ENCODE measurements at places on chromosomes 12 and 14. TPM values are rescaled to one million over a fixed set of nuclear protein-coding genes. Genes with fewer than 3 reads are reported as not detected.

Gene C14orf39
- total RNA-seq, result not detected

Gene CKB
- total RNA-seq, result 2.8 TPM

Gene CABP1
- total RNA-seq, result not detected

Gene LRRC9
- total RNA-seq, result 0.47 TPM

Gene CCDC175
- total RNA-seq, result not detected

Gene OR6C2
- total RNA-seq, result not detected

Gene IL23A
- total RNA-seq, result 34.4 TPM

Gene C3AR1
- 6.1 TPM for total RNA-seq

Gene ACVR1B
- 12.6 TPM for total RNA-seq

Gene PROX2
- total RNA-seq, result not detected

Gene WDHD1
- 4.0 TPM for total RNA-seq

Gene AMIGO2
- total RNA-seq, result 13.1 TPM

Gene ADCY4
- total RNA-seq, result 8.1 TPM

Gene PTPN21
- total RNA-seq, result not detected

Gene SLCO1C1
- not detected for total RNA-seq

Gene STRAP
- total RNA-seq, result 49.1 TPM

Gene TPPP2
- not detected for total RNA-seq

Gene CLEC12A
- 0.22 TPM for total RNA-seq

Gene EGLN3
- total RNA-seq, result 4.0 TPM

Gene NOP9
- total RNA-seq, result 23.1 TPM

Gene C12orf54
- total RNA-seq, result not detected

Gene SOS2
- total RNA-seq, result 43.4 TPM

Gene USP44
- 5.6 TPM for total RNA-seq

Gene CMA1
- not detected for total RNA-seq

Gene PLA2G1B
- not detected for total RNA-seq

Gene DICER1
- 58.8 TPM for total RNA-seq

Gene CNTN1
- not detected for total RNA-seq

Gene SLCO1B1
- not detected for total RNA-seq

Gene RPL10L
- total RNA-seq, result not detected

Gene HOXC6
- not detected for total RNA-seq

Gene GALNT9
- not detected for total RNA-seq

Gene LRP6
- total RNA-seq, result 4.0 TPM

Gene CORO1C
- total RNA-seq, result 11.9 TPM

Gene ACOT4
- total RNA-seq, result 1.2 TPM

Gene B3GNT4
- 1.4 TPM for total RNA-seq

Gene TC2N
- 325 TPM for total RNA-seq

Gene NYNRIN
- total RNA-seq, result not detected

Gene TMPO
- total RNA-seq, result 144 TPM

Gene DNAJC22
- total RNA-seq, result not detected

Gene TMEM132D
- not detected for total RNA-seq

Gene CLEC1B
- not detected for total RNA-seq

Gene SLC25A47
- total RNA-seq, result not detected

Gene FOXN4
- not detected for total RNA-seq

Gene ANG
- total RNA-seq, result 1.1 TPM

Gene METTL3
- 93.4 TPM for total RNA-seq

Gene DAO
- not detected for total RNA-seq

Gene CCDC198
- total RNA-seq, result not detected

Gene TSPAN11
- not detected for total RNA-seq

Gene NCOR2
- total RNA-seq, result 89.5 TPM

Gene CCDC196
- not detected for total RNA-seq

Gene GPR84
- not detected for total RNA-seq

Gene TSHR
- 0.30 TPM for total RNA-seq

Gene SERPINA12
- total RNA-seq, result not detected

Gene BCAT1
- 1.3 TPM for total RNA-seq

Gene MYF6
- not detected for total RNA-seq
